ENCODE measurements at places on chromosomes 4 and X.

GRCh38 chr4:152719801-152720556 is 40.2 kb upstream of the TMEM154 start:
- no peak for DNase-seq

DNA sequence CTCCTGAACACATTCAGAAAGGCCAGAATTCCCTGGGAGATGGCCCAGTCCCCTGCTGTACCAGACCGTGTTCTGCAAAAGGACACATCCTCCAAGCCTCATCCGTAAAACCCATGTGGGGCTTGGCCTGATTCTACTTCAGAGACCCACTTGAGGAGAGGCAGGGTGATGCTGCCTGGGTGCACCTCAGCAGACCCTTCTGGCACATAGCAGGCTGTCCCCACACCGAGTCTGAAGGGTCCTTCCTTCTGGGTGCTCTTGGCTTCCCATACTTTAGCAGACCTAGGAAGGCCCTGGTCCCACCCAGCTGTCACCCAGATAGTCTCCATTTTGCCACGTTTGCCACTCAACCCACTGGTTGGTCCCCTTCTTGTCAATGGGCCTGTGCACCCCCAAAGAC is 270.1 kb upstream of the AGTR2 start:
- DNase-seq: no peak

DNA sequence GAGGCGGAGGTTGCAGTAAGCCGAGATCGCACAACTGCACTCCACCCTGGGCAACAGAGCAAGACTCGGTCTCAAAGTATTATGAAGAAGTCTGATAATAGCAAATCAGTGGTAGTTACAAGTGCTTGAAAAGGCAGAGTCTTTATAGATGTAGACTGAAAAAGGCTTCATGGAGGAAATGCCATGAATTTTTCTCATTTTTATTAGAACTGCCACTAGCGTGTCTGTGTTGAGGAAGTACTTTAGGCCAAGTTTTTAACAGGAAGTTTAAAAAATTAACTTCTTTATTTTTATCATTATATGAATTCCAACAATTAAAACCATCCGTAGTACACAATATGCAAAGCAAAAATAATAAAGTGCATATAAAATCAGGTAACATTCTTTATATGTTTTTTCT is 32.8 kb upstream of the IL13RA1 start:
- DNase-seq: no peak

DNA sequence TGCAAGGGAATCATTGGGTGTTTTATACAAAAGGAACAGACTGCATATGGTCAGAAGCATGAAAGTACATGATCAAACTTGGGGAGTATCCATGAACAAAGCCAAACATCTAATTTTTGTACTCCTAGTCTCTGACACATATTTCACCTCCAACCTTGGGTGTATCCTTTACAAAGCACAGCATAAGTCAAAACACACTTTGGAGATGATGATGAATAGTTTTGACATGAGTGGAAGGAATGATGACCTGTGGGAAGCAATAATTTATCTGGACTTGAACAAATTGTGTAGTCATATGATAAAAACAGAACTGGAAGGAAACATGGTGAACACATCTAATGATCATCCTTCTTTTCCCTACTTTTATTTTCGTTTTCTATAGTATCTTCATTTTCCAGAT is 108.7 kb upstream of the PLS3 start:
- no peak for DNase-seq

DNA sequence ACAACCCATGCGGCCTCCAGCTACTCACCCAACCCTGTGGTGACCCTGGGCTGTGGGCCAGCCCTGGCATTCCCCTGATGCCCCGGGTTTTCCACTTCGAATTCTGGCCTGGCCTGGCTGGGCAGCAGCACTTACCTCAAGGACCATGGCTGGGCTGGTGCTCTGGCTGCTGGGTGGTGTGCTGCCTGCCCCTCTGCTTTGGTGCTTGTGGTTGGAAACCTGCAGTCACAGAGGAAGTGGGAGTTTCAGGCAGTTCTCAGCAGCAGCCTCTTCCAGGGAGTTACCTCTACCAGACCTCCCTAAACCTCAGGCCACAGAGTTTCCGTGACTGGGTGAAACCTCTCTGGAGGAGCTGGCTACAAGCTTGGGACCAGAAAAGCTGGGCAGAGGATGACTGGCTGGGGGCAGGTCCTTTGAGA is at the start of gene CXCR3:
Gene CXCR3, minus strand, starts transcription at position 209 of the 419 bp plus-strand sequence. Its CDS starts 62 bp downstream, at position 147.
- DNase-seq: peak; percentile 66

DNA sequence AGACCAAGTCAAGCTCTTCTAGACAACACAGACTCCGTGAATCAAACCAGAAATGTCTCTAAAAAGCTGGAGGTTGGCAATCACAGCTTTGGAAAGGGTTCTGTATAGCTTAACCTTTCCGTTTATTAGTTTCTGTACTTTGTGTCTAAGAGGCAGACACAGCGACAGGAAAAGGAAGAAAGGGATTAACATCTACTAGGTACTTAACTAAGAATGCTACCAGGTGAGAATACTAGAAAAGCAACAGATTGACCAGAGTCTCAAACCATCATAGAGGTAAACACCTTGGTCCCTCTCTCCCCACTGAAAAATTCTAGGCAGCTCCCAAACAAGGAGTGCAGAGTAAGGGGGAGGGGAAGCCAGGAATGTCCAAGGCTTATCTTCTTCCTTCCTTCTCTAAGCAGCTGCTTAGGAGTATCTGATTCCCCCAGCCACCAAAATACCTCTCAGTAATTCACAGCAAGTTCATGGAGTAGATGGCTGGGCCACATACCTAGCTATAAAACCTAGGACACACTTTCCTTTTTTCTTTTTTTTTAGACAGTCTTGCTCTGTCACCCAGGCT is 80.8 kb downstream of the APBB2 start:
- DNase-seq: no peak

GRCh38 chrX:32948130-32948529 is 263.2 kb downstream of the DMD start:
- DNase-seq: no peak

GRCh38 chrX:43525901-43526610 is 130.0 kb upstream of the MAOA start:
- DNase-seq: no peak

DNA sequence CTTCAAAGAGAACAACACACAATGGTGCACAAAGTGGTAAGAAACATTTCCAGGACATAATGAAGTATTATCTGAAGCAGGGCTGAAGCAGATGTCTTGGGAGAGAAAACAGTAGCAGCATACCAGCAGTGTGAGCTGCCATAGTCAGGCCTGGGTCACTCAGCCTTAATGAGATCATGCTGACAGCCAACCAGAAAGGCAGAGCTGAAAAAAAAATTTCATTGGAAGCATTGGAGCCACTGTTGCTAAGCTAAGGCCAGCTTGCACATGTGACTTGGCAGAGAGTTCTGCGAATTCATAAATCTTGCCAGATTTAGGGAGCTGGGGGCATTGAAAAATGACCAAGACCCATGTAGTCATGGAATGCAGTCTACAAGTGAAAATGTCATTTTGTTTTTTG is 444.0 kb upstream of the PITX2 start:
- no peak for DNase-seq

- no peak for DNase-seq
Measured at GRCh38 chrX:129686422-129686948, 31.7 kb upstream of the APLN start.

DNA sequence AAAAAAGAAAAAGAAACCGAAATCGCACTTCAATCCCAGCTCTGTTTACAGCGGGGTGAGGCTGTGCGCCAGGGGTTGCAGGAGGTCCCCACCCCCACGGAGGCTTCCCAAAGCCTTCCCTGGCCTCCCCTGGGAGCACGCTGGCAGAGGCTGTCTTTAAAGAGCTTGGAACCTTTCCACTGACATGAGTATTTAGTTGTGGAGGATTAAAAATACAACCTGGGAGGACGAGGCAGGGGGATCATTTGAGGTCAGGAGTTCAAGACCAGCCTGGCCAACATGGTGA is 69.1 kb downstream of the PPP2R2C start:
- no peak for DNase-seq

DNA sequence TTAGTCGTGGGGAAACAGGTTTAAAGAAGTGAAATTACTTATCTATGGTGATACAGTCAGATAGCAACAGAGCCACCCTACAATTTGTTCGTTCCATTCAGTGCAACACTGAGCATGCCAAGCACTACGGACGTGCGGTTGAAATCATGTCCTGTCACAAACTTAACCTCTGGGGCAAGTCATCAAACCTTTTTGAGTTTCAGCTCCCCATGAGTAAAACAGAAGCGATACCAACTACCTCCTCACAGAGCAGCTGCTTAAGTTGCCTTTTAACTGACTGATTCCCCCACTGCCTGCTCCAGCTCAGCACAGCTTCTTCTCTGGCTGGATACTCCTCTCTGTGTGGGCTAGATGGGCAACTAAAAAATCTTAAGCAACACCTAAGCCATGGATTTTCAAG is 36.0 kb downstream of the LHFPL1 start:
- DNase-seq: no peak

DNA sequence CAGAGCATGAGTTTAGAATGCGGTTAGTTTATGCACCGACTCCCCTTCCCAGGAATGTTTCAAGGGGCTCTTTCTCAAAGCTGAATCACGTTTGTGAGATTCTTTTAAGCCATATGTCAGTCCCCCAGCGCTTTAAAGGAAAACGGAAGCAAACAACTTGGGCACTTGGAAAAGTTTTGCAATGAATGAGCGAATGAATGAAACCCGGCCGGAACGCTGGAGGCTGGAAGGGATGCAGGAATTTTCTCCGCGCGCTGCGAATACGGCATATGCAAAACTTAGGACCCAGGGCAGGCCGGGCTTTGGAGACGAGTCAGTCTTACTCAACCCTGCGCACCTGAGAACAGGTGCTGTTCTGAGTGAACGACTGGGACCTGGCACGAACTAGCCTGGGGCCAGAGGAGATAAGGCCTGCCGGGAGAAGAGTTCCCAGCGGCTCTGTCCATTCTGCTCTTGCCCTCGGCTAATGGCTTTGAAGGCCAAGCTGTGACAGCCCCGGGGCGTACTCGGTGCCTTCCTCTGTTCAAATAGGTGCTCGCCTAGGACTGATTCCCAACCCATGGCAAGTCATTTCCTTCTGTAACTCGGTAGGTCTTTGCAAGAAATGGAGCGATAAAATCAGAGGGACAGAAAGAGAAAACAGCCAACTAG is 743 bp upstream of the NRK start:
- DNase-seq: no peak

DNA sequence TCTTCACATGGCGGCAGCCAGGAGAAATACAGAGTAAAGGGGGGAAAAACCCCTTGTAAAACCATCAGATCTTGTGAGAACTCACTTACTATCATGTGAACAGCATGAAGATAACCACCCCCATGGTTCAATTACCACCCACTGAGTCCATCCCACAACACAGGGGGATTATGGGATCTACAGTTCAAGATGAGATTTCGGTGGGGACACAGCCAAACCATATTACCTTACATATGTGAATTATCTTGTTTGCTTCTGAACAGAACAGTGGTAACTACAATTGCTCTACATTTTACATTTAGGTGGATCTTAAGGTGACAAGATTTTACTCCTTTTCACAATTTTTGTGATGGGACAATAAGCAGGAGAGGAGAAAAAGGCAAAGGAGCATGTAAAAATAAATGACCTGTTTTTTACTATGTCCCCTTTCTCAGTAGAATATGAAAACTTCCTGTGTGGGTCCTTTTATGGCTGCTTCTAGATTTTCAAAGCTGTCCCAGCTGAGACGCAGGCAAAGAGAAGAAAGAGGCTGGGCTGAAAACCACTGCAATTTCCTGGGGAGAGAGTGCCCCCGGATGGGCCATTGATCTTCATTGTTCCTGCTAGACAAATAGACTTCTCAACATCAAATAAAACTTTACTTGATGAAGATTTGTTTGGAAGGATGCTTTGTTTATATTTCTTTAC is 45.9 kb upstream of the PGM2 start:
- no peak for DNase-seq

GRCh38 chr4:82919386-82919785 is 18.9 kb downstream of the THAP9 start:
- no peak for DNase-seq

GRCh38 chr4:173490256-173490655 is 39.8 kb downstream of the HAND2 start:
- no peak for DNase-seq

DNA sequence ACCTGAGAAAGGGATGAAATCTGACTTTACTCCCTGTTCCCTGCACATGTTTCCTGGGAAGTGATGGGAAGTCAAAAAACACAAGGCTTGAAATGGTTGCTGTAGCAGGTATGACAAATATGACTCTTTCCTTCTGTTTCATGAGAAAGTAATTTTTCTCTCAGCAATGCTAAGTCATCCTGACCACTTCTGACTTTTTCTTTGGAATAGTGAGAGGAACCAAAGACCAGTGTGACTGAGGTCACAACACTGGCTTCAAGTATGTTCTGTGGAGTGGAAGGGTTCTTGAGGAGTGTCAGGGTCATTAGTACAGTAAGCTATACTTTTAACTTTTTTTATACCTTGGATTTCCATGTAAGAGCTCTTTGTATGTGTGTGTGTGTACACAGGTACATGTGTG is 225.3 kb downstream of the PPP3CA start:
- DNase-seq: no peak

GRCh38 chrX:68196939-68197791 is 236.1 kb downstream of the OPHN1 start:
- no peak for DNase-seq

- no peak for DNase-seq
Measured at GRCh38 chr4:101938836-101939235, 148.3 kb downstream of the BANK1 start.

- DNase-seq: peak; percentile 50
Measured at GRCh38 chrX:118839334-118839958, 15.8 kb downstream of the ZCCHC12 start.

DNA sequence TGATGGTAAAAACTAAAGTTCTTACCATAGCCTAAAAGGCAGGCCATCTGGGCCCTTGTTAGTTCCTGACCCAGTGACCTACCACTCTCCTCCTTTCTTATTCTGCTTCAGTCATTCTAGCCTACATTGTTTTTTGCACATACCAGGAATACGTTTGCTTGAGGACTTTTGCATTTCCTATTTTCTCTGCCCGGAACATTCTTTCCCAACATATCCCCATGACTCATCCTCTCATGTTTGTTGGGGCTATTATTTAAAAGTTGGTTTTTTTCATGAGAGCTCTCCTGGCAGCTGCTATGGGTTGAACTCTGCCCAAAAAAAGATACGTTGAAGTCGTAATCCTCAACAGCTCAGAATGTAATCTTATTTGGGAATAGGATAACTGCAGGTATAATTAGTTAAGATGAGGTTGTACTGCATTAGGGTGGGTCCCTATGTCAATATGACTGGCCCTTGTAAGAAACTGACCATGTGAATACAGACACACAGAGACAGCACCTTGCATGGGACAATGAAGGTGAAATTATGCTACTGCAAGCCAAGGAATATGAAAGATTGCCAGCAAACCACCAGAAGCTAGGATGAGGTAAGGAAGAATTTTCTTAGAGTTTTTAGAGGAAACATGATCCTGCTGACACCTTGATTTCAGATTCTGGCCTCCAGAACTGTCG is 138.3 kb upstream of the PDHA2 start:
- no peak for DNase-seq
